ENCODE measurements at places on chromosomes 2 and 18. TPM values are rescaled to one million over a fixed set of nuclear protein-coding genes. Genes with fewer than 3 reads are reported as not detected.

- peak; percentile 48 for DNase-seq
Observed at GRCh38 chr2:113083296-113083695, 15.5 kb downstream of the IL1F10 start.

PLA2R1 gene
- 3.8 TPM for total RNA-seq

UGT1A4 gene
- total RNA-seq = not detected

GRCh38 chr2:148257276-148257675 is 236.4 kb downstream of the MBD5 start:
- no peak for DNase-seq

GRCh38 chr2:110717734-110718133 is 14.6 kb upstream of the ACOXL start:
- peak; percentile 51 for DNase-seq

KLHL14 gene
- 0.49 TPM for total RNA-seq

GRCh38 chr2:8249141-8249540 is 432.7 kb upstream of the ID2 start:
- no peak for DNase-seq

CROCC2 gene
- 0.04 TPM for total RNA-seq

Measured in muscle of leg (tissue), 16 donors.